ENCODE measurements at places on chromosomes 16 and 17.

DNA sequence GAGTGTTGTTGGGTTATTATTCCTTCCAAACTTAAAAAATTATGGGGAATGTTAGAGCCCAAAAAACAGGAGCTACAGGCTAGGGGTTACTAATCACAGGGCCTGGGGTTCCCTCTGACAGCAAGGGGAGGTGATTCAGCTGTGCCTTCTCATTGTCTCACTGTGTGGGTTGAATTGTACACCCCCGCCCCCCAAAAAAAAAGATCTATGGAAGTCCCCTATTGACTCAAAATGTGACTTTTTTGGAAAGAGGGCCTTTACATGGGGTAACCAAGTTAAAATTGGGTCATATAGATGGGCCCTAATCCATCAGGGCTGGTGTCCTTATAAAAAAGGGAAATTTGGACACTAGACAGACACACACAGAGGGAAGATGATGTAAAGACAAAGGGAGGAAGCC lies 190.2 kb downstream of the SOX9 start:
- no peak for DNase-seq

GRCh38 chr16:15650698-15651171 lies 690 bp downstream of the NDE1 start:
- no peak for DNase-seq

- DNase-seq, result no peak
These were observed 14.5 kb downstream of the ZFPM1 start for GRCh38 chr16:88467541-88467944.

DNA sequence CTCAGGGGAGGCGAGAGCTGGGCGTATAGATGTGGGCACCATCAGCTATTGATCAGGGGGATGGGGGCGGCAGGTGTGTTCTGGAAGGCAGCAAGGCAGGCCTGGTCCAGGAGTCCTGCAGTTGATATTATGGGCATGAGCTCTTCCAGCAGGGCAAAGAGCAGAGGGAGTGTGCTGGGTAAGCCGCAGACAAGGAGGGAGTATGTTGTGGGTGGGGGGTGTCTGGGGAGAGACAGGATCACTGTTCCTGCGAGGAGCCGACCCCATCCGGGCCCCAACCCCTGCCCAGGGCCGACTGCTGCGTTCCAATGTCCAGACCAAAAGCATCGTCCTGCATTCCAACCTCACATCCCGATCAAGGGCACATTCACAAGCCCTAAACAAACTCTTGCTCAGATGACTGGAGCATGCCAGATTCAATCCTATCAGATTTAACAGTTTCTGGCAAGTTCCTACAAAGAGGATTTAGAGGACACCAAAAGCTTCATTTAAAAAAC lies 9.2 kb downstream of the MXRA7 start:
- DNase-seq, result no peak

DNA sequence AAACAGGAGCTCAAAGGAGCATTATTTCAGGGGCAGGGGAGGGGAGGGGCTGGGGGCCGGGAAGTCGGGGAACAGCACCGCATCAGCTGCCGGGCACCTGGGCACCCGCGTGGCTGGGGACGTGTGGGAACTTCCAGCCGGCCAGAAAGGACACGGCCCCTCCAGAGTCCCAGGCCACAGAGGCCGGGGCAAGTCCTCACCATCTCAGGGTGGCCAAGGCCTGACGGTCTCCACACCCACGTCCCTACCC lies 1.1 kb downstream of the PGAP6 start:
- no peak for DNase-seq

Data from NCI-H2081 (cell line).